Fibroblast of the conjunctiva (primary cell): ENCODE measurements at places on chromosomes 12 and 14.

DNA sequence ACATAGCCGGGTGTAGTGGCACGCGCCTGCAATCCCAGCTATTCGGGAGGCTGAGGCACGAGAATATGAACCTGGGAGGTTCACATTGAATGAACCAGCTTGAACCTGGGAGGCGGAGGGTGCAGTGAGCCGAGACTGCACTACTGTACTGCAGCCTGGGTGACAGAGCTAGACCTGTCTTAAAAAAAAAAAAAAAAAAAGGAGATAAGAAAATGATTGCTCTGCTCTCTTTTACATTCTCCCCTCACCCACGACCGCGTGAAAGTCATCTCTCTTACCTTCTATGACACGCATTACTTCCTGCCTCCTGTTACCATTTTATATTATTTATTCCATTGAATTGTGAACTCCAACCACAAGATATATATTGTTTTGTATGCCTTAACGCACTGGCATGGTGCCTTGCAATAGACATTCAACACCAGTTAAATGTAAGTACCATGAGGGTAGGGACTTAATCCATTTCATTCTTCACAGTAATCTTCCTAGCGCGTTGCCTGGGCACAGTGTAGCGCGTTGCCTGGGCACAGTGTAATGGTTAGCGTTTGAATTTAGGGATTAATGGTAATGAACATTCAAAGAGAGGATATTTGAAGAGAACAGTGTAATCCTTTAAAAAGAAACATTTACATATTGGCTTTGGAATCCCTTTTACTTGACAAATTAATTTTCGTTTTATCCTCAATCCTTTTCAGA lies 2.7 kb downstream of the RAP1B start:
- no peak for DNase-seq

- DNase-seq = peak; percentile 58
Measured at GRCh38 chr14:32366256-32366879, 37.3 kb downstream of the AKAP6 start.

DNA sequence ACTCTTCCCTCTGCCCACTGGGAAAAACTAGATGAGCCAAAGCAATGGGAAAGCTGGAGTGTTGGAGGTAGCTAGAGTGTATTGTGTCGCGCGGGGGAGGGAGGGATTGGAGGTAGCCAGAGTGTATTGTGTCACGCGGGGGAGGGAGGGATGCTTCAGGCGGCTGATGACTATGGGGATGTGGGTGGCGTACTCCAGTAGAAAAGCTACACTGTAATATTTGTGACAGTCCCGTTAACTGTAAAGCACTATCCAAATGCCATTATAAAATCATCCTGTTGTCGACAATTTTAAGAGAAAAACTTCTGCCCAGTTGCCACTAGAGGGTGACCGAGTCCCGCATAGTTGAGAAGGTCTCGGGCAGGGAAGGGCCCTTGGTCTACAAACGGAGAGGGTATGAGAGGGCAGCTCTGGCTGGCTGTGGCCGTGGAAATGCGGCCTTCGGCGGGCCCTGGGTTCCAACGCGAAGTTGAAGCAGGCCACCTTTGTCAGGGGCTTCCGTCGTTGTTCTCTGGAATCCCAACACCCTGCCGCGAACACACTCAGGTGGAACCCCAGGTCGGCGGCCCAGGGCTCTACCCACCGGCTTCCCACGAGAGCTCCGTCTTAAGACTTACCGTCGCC lies 15.1 kb upstream of the PLEK2 start:
- DNase-seq = peak; percentile 78

GRCh38 chr12:98374007-98374406 lies 141.4 kb upstream of the TMPO start:
- DNase-seq = no peak

GRCh38 chr14:104650981-104651875 lies 38.2 kb upstream of the INF2 start:
- no peak for DNase-seq

- DNase-seq = no peak
Measured at GRCh38 chr12:123761841-123762714, at the start of gene DNAH10. TSS of gene DNAH10 (plus strand) at chr12:123762301. CDS start at chr12:123762337, 36 bp downstream.

GRCh38 chr12:54054742-54055194 lies 1.1 kb downstream of the HOXC4 start:
- DNase-seq = no peak

DNA sequence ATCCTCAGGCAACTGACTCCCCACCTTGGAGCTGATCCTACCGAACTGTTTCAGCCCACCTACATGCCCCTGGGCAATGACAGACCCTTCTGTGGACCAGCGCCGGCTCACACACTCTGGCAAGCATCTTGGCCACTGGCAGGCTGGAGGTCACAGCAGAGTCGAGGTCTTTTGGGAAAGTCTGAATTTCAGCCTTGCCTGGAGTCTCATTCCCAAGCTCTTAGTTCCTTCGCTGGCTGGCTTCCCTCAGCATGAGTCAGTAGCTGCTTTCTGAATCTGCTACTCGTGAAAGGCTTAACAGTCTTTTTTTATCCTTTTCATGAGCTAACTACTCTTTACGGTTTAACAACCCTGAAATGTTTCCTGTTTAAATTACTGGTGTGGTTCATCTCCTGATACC lies 44.5 kb downstream of the ASCL4 start:
- DNase-seq = no peak
